ENCODE measurements at places on chromosomes 11 and 22.

DNA sequence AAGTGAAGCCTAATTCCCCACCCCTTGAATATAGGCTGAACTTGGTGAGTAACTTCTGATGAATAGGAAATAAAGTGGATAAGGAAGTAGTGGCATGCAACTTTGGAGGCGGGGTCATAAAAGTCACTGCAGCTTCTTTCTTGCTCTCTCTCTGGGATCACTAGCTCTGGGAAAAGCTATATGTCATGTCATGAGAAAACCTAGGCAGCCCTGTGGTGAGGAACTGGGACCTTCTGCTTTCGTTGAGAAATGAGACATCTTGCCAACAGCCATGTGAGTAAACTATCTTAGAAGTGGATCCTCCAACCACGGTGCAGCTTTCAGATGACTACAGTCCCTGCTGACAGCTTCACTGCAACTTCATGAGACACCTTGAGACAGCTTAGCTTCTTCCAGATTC lies 15.7 kb downstream of the ZNF214 start:
- no peak for DNase-seq

- DNase-seq = no peak
Measured at GRCh38 chr22:37340331-37341262, 58.3 kb downstream of the CYTH4 start.

- DNase-seq = no peak
Measured at GRCh38 chr11:19869466-19869865, 156.8 kb downstream of the NAV2 start.

DNA sequence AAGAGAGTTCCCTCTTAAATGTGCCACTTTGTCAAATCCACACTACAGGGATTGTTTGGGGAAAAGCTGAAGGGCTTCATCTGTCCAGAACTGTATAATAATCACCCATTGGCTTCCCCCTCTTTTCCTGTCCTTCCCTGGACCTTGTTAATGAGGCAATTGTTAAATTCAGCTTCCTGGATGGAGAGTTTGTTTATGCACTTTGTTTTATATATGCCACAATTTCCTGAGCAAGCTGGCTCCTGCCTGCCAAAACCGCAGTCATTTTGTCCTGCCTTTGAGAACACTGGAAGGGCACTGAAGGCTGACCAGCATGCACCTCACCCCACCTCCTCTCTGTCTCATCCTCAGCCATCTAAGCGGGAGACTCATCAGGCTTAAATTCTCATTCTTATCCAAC lies 86.2 kb downstream of the MSANTD4 start:
- no peak for DNase-seq

- no peak for DNase-seq
Measured at GRCh38 chr11:30935861-30936260, 349.7 kb upstream of the MPPED2 start.

- no peak for DNase-seq
Measured at GRCh38 chr11:107924306-107924705, 3.9 kb upstream of the RAB39A start.

GRCh38 chr11:8375460-8375859 lies 111.8 kb upstream of the LMO1 start:
- no peak for DNase-seq

- DNase-seq = peak; percentile 95
Measured at GRCh38 chr22:31749636-31750364, at the start of gene PRR14L. PRR14L (minus strand) TSS chr22:31750132; CDS start chr22:31738860, 11,272 bp downstream.

DNA sequence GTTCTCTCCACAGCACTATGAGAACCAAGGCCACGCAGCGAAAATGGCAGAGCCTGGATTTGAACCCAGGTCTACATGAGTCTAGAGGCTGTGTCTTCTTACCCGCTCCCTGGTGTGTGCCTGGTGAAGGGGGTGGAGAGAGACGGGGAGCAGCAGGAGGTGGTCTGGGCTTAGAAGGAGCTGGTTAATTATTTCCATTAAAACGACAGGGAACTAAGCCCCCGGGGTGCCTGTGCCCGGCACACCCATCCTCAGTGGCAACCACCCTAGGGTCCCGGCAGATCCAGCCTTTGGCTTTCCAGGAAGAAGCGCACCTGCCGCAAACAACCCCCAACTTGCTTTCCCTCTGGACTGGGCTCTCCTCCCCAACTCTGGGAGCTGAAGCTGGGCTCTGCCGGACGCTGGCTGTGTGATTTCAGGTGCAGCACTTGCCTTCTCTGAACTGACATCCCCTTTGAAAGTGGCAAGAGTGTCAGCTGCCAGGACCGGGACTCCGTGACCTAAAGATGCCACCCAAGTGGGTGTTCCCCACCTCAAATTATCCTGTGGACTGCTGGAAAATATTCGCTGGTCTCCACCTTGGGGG lies 35.8 kb downstream of the MN1 start:
- no peak for DNase-seq

GRCh38 chr11:59171508-59172322 lies at the start of gene DTX4:
DTX4 (plus strand) TSS chr11:59172132; CDS start chr11:59172596, 464 bp downstream.
- peak; percentile 87 for DNase-seq

GRCh38 chr22:38033522-38034277 lies 23.5 kb upstream of the PICK1 start:
- no peak for DNase-seq

DNA sequence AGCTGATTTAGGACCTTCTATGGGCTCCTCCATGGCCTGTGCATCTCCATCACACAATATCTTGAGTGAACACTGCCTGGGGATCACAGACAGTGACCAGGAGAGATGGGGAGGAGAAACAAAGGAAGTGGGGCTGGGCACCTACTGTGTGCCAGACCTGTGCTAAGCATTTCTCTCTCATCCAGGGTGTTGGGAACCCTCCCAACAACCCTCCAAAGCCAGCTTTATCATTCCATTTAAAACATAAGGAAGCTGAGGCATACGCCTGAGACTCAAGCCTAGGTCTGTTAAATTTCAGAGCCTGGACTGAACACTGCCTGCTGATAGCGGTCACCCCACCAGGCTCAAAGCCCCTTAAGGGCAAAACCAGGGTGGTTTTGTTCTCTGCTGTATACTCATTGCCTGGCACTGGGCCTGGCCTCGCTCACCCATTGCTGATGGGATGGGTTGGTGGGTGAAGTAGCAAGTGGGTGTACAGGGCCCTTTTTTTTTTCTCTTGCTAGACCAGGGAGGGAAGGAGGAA lies 130.1 kb downstream of the MN1 start:
- no peak for DNase-seq

GRCh38 chr11:87280143-87280542 lies 242.4 kb downstream of the TMEM135 start:
- no peak for DNase-seq

DNA sequence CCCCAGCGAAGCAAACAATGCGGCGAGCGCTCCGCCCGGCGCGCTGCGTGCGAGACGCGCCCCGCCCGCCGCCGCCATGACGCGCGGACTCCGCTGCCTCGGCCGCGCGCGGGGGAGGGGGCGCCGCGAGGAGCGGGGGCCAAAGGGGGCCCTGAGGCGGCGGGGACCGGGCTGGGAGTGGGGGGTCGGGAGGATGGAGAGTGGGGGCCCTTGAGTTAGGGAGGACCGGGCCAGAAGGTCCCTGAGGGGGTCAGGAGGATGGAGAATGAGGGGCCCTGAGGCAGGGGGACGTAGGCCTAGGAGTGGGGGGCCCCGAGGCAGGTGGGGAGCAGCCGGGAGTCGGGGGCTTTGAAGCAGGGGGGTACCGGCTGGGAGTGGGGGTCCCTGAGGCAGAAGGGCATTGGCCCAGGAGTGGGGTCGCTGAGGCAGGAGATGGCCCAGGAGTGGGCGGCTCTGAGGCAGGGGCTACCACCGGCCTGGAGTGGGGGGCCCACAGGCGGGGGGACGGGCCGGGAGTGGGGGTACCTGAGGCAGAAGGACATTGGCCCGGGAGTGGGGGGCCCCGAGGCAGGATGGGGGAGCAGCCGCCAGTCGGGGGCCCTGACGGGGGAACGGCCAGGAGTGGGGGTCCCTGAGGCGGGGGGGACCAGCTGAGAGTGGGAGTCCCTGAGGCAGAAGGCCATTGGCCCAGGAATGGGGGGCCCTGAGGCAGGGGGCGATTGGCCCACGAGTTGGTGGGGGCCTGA lies at the start of gene BRD1:
Gene BRD1 (minus strand): TSS at position 21 of the 746 bp plus-strand sequence. CDS start 3,556 bp downstream, outside the sequence.
- DNase-seq = peak; percentile 57

- DNase-seq = no peak
Measured at GRCh38 chr11:118217575-118217974, 7.2 kb downstream of the JAML start.

DNA sequence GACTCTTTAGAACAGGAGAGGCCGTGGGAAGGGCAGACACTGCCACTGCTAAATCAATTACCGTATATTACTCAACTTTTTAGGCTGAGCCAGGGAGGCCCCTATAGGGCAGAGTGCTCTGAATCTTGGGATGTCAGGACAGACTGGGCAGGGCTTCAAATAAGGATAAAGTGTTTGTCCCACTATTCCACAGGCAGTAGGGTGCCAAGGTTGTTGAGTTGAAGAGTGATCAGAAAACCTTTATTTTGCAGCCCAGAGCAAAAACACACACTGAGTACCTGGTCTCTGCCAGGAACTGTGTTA lies 1.6 kb upstream of the B4GAT1 start:
- no peak for DNase-seq

DNA sequence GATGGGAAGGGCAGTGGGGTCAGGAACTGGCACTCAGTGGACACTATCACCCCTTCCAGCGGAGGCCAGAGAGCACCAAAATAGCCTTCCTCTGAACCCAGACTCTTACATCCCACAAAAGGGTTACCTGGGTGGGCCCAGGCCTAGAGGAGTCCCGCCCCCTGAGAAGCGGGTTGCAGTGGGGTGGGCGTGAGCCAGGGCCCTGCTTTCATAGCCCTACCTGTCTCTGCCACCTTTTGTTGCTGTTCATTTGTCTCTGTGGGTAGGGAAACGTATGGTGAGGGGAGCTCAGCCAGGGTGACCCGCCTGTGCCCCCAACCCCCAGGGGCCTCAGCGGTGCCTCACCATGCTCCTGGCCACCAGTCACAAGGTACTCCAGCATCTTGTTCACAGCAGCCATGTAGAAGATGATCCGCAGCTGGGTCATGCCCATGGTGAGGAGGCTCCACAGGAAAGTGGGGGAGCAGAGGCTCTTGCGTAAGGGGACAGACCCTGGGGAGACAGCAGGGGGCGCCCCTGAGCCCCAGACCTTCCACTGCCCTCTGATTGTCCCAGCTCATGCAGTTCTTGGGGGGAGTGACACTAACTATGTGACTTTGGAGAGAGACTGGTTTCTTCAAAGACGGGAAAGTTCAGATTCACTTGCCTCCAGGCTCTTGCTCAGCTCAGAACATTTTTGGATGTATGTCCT lies 24.0 kb downstream of the SLC43A1 start:
- no peak for DNase-seq

GRCh38 chr22:48018346-48018745 lies 1255.9 kb downstream of the TBC1D22A start:
- DNase-seq = no peak

DNA sequence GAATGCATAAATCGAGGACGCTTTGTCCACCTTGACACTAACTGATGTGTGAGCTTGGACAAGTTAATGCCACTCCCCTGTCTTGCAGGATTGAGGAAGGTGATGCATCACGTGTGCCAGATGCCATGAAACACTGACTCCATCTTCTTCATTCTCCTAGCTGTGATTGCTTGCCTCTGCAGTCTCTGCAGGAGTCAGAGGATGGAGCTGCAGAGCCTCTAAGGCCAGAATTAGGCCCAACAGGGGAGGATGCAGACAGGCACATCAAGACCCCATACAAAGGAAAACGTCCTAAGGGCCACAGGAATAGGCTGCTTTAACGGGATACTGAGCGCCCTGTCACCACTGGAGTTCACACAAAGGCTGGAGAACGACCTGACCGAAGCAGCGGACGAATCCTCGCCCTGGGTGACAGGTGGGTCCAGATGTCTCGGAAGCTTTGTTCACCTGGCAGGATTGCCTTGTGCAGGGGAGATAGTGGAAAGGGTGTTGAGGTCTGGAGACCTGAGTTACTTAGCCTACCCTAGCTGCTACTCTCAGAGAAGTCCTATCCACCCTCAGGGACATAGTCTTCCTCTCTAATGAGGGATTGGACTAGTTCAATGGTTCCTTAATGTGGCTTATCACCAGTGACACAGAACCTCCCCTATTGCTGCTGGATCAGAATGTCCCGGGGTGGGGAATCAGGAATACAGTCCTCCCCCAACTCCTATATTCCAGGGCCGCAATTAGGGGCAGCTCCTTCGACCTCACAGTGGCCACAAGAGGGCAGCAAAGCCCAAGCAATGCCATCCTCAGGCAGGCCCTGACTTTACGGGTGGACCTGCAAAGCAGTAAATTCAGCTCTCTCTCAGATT lies 32.4 kb downstream of the DBX1 start:
- DNase-seq = peak; percentile 61

- DNase-seq = no peak
Measured at GRCh38 chr22:45752036-45752435, 80.4 kb downstream of the ATXN10 start.

- DNase-seq = no peak
Measured at GRCh38 chr11:8066911-8067455, 14.0 kb upstream of the TUB start.

DNA sequence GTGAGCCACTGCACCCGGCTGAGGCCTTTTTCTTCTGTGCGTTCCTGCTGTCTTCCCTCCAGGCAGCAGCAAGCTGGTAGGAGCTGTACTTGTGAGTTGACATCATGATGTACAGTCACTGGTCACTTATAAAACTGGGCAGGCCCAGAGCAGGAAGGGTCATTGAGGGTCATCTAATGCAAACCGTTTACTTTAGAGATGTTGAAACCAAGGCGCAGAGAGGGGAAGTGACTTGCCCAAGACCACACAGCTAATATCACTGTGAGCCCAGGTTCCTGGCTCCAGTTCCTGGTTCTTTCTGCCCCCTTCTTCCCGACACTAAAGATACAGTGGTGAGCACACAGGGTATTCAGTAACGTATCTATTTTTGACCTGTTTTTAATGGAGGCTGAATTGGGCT lies 27.3 kb downstream of the PTPRJ start:
- DNase-seq = no peak

DNA sequence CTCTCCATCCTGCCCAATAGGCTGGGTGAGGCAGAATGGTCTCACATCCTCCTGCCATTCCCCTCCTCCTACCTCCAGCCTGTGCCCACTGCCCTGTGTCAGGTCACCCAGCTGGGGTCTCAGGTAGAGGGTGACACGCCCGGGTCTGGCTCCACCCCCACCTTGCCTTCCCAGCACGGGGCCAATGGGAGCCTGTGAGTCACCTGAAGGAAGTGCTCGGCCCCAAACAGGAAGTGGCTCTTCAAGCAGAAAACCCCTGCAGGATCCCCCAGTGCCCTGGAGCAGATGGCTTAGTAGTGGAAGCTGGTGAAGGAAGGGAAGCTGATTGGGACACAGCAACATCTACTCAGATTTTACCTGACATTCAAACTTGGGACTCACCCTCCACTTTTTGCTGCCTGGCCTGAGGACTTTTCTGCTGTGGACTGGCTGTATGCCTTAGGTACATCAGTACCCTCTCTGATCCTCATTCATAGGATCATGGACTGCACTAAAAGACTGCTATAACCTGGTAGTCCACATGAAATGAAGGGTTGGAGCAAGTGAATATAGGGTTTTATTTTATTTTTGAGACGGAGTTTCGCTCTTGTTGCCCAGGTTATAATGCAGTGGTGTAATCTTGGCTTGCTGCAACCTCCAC lies 33.4 kb downstream of the GDPD5 start:
- DNase-seq = peak; percentile 59

DNA sequence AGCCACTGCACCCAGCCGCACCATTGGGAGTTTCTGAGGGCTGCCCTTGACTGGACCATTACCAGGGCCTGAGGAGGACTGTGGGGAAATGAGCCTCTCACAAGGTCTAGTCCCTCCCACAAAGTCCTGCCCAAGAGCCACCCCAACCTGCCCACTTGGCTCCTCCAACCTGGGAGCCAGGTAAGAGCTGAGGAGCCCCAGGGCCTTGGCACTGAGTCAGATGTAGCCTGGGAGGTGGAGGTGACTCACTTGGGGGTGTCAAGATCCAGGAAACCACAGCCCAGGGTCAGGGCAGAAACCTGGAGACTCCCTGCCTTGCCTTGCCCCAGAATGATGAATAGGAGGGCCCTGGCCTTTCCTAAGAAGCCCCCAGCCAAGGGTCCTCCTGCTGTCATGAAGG lies 25.8 kb upstream of the P2RY2 start:
- no peak for DNase-seq
